ENCODE measurements at places on chromosomes 4 and X.

DNA sequence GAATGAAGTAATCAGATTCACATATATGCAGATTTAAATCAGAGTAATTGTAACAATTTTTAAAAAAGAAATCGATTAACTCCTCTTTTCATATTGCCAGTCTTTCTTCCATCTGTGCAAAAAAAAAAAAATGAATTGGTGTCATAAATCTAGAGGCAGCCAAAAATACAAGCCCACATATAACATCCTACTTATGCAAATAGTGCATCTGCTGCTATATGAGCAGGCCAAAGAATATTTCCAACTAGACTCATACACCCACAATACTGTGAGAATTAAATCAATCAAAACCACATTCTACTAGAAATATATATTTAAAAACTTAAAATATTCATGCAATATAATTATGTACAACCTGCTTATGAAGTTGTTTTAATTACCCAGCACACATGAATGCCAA lies 298.1 kb upstream of the TRAM1L1 start:
- DNase-seq = no peak

DNA sequence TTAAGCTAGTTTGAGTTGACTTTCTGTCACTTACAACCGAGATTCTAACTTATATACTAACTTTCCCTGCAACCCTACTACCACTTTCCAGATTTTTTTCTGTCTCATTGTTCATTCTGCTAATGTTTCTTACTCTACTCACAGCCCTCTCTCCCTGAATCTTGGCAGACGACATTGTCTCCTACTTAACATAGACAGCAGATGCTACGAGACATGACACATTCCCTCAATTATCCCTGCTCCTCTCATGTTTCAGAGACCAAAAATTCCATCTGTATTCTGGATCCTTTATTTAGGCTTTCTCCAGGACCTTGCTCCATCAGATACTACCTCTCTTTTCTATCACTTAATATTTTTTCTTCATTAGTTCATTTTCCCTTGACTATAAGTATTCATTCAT lies 379.1 kb upstream of the TEX13C start:
- no peak for DNase-seq

DNA sequence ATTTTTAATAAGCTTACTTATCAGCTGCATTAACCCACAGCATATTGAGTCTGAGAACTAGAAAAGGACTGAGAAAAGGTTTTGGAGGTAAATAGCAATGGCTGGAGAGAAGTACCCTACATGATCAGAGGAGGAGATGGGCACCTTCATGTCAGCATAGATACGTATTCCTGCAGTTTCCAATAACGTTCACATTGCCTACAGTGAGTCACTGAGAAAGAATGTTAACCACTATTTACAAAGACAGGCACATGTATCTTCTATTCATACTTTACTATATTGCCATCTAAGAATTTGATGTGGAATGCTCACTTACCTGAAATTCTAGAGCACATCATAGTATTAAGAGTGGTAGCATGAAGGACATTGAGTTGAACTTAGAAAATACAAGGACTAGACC lies 92.5 kb downstream of the TLL1 start:
- DNase-seq = no peak

DNA sequence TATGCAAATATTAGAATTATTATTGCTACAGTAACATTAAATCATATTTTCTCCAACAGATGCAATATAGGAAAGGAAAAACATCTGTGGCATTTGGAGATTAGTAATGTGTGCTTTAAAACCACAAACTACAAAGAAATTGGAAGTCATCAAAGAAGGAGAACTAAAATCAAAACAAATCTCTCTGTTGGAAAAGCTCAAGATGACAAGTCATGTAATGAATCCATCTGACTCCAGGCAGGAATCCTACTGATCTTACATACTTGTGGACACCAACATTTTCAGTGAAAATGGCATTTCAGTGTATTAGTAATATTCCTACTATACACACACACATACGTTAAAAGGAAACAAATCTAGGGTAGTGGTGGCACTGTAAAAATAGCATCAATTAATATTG lies 98.2 kb downstream of the SLC39A8 start:
- DNase-seq = no peak

DNA sequence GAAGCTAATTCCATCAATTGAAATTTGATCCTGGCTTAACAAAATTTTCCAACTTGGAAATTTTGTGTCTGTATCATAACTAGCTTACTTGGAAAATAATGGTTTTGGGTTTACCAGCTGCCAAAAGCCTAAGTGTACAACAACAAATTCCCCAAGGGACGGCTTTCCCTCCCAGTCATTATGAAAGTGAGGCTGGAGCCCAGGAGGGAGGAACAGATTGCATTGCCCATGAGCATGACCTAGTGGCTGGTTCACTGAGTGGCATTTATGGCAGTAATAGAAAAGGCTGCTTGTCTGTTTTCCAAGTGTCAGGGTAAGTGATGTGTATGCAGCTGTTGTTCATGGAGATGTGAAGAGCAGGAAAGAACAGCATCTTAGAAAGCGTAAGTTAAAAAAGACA lies 70.8 kb upstream of the HHIP start:
- peak; percentile 41 for DNase-seq

- DNase-seq = no peak
These were observed 224.0 kb upstream of the BMP3 start for GRCh38 chr4:80806472-80806871.

GRCh38 chr4:139624441-139625092 lies 41.1 kb upstream of the MGST2 start:
- DNase-seq = no peak

- DNase-seq = no peak
These were observed 308.9 kb downstream of the ANTXR2 start for GRCh38 chr4:79764120-79764519.

DNA sequence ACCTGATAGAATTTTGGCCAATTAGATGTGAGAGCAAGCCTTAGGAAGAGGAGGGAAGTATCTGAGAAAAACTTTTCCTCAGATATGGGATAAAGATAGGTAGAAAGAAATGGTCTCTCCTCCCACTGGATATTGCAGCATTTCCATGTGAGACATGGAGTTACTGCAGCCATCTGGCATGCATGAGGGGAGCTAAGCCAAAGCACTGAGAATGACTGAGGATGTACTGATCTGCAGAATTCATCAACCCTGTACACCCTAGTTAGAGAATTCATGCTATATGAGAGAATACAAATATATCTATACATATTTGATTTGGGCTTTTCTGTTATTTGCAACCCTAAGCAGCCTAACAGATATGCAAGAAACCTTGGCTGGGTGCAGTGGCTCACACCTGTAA lies 52.5 kb upstream of the RPL34 start:
- no peak for DNase-seq

GRCh38 chrX:50180073-50180940 lies 20.5 kb downstream of the AKAP4 start:
- peak; percentile 1 for DNase-seq

- DNase-seq = peak; percentile 89
These were observed 8.1 kb downstream of the NEK1 start for GRCh38 chr4:169604131-169604900.

DNA sequence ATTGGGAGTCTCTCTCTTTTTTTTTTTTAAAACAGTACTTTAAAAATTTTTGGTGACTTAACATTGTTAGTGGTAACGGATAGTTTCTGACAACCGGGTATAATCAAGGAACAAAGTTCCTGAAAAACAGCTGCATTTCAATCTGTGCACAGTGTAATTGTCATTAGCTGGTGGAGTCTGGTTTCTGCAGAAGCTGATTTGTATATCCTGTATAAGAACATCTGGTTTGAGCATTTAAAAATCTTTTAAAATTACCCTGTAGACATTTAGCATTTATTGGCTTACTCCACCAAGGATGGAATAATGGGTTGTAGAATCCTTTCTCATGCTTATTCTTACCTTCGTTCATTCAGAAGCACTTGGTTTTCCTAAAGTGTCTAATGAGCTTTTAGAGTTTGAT lies 11.2 kb downstream of the JADE1 start:
- DNase-seq = no peak

DNA sequence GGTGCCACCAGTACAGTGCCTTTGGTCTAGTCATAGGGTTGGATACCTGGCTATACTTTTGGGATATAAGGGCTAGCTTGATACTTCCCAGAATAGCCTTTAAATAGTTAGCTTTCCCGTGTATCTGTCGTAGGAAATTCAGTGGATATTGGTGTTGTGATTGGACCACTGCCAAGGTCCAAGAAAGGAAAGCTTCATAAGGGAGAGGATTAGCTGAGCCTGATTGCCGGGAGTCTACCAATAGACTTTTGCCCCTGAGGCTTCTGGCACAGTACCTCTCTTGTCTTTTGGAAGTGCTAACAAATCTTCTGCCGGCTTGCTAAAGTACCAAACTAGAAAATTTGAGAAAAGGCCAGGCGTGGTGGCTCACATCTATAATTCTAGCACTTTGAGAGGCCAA lies 350.6 kb downstream of the CHIC1 start:
- DNase-seq = peak; percentile 63

GRCh38 chrX:134715930-134716619 lies 57.8 kb upstream of the PLAC1 start:
- DNase-seq = no peak

DNA sequence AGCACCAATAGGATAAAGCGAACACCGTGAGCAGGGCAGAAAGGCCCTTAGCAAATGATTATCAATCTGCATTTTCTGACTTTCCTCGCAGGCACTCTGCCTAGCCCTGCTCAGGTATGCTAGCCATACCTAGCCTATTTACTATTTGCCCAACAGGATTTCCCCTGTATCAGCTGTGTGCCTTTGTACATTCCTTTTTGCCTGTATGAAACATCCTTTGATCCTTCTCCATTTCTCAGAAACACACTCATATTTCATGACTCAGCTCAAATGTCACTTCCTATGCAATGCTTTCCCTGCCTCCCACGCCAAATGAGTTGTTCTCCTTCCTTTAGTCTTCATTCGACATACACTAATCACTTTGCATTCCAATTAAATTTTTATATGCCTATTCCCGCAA lies 37.2 kb downstream of the PCDH7 start:
- peak; percentile 63 for DNase-seq

DNA sequence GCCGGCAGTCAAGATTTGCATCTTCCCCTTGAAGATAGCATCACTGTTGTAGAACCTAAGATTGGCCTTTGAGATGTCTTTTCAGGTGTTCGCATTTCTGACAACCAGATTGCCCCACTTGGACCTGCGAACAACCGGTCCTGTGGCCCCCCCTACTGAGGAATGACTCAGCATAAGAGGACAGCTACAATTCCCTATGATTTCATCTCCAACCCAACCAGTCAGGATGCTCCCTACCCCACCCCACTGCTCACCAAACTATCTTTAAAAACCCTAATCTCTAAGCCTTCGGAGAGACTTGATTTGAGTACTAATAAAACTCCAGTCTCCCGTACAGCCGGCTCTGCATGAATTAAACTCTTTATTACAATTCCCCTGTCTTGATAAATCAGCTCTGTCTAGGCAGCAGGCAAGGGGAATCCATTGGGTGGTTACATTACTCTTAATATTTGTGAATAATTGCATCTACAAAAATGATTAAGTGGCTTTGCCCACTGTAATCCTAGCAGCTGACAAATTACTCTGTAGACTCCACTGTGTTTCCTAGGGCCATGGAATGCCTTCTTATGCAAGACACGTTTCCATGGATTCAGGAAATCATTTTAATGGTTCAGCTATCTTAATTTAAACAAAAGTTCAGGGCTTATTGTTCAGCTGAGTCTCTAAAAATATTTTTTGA lies 95.4 kb downstream of the GPR143 start:
- DNase-seq = no peak

GRCh38 chr4:4560136-4560535 lies 18.3 kb upstream of the STX18 start:
- DNase-seq = no peak

DNA sequence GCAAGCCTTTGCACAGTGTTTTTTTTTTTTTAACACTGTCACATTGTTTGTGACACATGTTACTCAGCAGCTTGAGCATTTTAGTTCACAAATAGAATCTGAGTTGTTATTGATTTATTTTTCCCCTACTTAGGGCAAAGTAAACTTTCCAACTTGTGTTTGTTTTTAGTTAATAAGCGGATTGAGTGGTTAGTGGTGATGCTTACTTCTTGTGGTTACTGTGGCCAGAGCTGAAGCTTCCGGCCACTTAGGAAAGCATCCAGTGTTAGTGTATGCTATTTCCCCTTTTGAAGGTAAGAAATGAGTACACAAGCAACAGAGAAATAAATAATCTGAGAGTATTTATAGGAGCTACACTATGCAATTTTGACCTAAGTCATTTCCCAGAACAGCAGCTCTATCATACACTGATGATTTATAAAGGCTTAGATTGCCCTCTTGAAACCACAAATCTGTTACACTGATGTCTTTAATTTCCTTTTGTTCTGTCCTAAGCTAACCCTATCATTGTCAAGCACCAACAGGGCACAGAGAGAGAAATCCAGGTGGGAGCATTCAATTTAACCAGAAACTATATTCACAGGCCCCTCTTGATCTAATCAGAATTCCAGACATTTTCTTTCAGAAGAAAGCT lies 2464.6 kb downstream of the PCDH7 start:
- no peak for DNase-seq

DNA sequence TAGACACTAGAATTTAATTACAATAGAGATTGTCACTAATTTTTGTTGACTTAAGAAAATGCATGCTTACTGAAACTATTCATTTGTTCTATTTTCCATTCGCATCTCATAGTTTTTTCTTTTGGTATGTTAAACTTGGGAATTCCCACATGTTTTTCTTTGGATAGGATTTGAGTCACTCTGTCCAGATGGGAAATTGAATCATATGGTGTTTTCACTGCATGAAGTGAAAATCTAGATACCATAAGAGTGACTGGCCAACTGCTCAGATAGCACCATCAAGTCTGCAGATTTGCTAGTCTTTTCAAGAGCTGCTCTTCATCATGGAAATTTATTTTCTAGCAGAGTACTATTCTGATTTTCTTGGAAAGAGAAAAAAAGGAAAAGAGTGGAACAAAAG lies 172.6 kb downstream of the FAM47B start:
- DNase-seq = no peak

DNA sequence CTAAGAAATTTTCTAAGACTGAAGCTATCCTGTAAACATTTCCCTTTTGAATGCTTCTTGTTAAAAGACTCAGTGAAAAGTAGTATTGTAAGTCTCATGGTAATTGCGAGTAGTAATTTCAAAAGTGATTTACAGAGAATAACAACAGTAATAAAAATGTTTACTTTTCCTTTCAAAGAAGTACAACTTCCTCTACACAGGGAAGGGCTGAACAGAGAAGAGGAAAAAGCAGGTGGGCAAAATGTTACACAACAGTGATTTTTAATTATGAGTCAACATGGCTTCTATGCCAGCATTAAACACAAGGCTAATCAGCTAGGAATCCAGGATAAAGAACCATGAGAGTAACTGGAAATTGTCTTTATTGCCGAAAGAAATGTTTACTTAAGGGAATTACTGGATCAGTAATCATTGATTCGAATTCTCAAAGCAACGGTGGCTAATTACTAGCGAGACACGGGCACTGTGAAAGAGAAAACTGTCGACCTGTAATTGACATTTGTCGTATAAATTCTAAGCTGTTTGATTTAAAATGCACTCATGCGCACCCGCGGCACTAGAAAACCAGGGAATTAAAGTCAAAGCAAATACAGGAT lies 15.4 kb downstream of the UTP3 start:
- DNase-seq = no peak

GRCh38 chrX:69538321-69538876 lies 34.3 kb downstream of the NALF2 start:
- DNase-seq = peak; percentile 47
